Activated T-cell treated with anti-CD3 and anti-CD28 coated beads for 1 hour (primary cell): ENCODE measurements at places on chromosomes 1 and 21.

GRCh38 chr1:23922321-23922943 lies 9.3 kb upstream of the CNR2 start:
- no peak for DNase-seq

- no peak for DNase-seq
These were observed 29.0 kb downstream of the MRPL39 start for GRCh38 chr21:25578056-25578961.

DNA sequence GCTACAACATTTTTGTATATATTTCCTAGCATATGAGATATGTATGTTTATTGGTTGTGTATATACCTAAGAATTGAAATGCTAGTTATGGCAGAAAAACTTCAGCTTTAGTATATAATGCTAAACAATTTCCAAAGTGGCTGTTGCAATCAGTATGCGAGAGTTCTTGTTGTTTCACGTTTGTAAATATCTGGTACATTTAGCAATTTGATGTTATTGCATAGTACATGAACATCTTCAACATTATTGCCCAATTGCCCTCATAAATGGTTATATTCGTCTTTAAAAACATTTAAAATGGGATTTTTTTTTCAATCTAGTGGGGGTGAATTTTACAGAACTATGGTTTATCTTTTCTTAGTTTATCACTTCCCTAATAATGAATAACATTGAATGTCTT lies 86.2 kb upstream of the HP1BP3 start:
- DNase-seq: no peak

- no peak for DNase-seq
These were observed 465.9 kb upstream of the DAB1 start for GRCh38 chr1:57889676-57890320.

- no peak for DNase-seq
These were observed 18.7 kb downstream of the DUSP10 start for GRCh38 chr1:221723018-221723847.

DNA sequence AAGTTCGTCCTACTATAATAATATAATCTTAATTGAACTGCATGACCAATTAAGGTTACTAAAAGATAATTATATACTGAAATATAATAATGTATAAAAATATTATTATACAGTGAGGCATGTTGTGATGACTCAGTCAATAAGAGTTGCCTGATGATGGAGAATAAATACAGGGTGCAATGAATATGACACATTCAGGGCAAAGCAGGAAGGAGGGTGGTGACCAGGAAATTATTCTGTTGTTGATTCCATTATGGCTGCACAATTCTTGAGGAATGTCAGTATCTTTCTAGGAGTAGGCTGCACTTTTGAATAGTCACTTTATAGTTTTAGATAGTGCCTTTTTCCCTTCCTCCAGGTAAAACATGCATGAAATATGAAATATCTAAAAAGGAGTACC lies 46.4 kb upstream of the RGS21 start:
- no peak for DNase-seq

DNA sequence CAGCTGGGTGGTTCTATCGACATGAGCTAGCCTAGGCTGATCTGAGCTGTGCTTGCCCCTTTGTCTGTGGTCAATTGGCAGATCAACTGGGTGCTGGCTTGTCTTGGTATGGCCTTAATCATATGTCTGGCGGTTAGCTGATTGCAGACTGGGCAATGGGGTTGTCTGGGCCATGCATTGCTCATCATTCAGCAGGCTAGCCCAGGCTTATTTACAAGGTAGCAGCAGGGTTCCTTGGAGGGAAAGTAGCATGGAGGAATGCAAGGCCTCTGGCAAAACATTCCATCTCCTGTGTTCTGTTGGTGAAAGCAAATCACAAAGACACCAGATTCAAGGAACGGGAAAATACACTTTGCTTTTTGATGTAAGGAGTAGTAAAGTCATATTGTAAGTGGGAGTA lies 84.0 kb upstream of the IVNS1ABP start:
- no peak for DNase-seq

- DNase-seq: no peak
These were observed 20.9 kb upstream of the SSX2IP start for GRCh38 chr1:84711121-84711520.

GRCh38 chr1:239361403-239361802 lies 25.0 kb upstream of the CHRM3 start:
- DNase-seq: no peak

DNA sequence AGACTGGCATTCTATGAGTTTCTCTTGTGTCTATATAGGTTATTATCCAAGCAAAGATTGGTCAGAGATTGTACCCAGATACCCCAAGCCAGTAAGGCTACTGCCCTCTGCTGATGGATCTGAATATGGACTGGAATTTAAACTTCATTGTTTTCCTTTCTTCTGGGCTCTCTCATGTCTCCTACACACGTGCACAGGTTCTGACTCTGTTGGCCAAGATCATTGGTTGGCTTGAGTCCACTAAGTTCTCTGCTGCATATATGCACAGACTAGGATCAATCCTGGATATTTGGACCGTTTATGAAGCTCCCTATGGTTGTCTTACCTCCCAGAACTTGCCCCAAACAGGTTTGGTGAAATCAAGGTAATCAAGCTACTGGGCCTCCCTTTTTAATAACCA lies 69.7 kb downstream of the CC2D1B start:
- DNase-seq: no peak

DNA sequence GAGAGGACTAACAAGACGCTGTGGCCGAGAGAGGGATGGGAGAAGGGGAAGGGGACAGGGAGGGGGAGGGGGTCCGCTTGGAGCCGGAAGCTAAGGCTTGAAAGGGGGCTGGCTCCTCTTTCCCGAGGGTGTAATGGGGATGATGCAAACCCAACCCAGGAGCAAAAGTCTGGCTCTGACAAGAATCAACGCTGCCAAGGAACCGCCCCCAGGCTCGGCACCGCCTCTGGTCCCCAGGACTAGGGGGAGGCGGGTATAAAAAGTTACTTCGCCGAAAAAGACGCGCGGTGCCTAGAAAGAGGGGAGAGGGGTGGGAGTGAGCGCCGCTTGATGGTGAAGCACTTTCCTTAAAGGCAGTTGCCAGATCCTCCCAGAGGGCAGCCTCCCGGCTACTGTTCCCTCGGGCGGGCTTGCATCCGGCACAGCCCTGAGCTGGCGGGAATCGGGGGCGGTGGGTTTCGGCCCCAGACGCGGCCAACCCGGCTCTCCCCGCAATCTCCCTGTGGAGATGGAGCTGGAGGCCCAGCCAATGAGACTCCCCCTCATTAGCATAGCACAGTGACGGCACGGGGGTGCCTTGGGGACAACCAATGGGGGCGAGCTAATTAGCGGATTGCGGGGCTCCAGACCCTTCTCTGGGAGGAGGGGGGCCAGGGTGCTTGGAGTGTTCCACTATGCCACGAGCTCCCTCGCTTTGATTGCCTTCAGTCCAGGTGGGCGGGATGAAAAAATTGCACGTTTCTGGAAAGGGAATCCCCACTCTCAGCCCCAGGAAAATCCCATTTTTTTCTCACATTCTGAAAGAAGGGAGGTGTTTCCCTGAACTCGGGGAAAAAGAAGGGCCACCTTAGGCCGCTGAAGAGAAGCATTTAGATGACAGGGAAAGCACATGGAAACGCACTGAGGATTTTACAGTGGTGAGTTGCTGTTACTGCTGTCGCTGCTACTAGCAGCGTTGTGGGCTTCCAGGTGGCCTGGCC lies at the start of gene KCNT2:
Gene KCNT2 (minus strand): TSS at position 51 of the 980 bp plus-strand sequence. CDS start 131 bp downstream, outside the sequence.
- no peak for DNase-seq

DNA sequence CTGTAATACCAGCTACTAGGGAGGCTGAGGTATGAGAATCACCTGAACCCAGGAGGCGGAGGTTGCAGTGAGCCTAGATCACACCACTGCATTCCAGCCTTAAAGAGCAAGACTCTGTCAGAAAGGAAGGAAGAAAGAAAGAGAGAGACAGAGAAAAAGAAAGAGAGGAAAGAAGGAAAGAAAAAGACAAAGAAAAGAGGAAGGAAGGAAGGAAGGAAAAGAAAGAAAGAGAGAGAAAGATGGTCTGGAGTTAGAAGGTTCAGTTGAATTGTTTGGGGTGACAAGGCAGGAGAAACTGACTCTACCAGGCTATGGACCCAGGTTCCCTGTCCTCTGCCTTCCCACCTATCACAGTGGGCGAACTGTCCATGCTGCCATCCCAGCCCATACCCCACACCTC lies 27.4 kb upstream of the PIK3CD start:
- DNase-seq: no peak

GRCh38 chr1:173266841-173267240 lies 59.7 kb upstream of the TNFSF4 start:
- DNase-seq: no peak

GRCh38 chr1:117534995-117535467 lies 70.8 kb upstream of the TENT5C start:
- peak; percentile 3 for DNase-seq

- DNase-seq: no peak
These were observed 492.9 kb upstream of the ADGRL2 start for GRCh38 chr1:81307786-81308185.

GRCh38 chr1:1437904-1438376 lies 2.5 kb downstream of the VWA1 start:
- no peak for DNase-seq

- DNase-seq: no peak
These were observed 67.7 kb downstream of the SELENOF start for GRCh38 chr1:86846164-86846647.

DNA sequence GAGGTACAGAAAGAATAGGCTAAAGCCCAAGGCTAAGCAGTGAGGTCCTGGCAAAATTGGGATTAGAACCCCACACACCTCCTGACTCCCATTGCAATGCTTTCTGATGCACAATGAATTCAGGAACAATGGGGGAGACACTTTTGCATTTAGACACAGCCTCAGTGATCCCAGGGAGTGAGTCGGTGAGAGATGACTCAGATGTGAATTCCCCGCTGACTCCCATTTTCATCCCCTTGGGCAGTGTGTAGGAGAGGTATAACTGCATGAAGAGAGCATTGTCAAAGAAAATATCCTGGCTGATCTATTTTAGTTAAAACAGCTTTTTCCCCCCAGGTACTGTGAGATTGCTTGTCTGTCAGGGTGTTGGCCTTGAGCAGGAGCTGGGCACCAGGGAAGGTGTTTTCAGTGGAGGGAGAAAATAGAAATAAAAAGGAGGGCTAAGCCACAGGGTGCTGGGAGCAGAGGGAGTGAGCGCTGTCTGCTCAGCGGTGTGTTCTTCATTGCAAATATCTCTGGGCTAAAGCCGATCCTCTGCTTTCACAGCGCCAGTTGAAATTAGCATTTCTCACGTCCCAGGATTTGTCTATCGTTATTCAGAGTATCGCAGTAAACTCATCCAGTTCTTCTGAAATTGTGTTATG lies 247.7 kb upstream of the PTBP2 start:
- DNase-seq: no peak

GRCh38 chr1:26739329-26739914 lies 43.6 kb downstream of the ARID1A start:
- DNase-seq: no peak

GRCh38 chr1:20152599-20152930 lies 13.4 kb downstream of the PLA2G2F start:
- no peak for DNase-seq

GRCh38 chr1:167922611-167923074 lies 8.7 kb upstream of the ADCY10 start:
- DNase-seq: no peak

DNA sequence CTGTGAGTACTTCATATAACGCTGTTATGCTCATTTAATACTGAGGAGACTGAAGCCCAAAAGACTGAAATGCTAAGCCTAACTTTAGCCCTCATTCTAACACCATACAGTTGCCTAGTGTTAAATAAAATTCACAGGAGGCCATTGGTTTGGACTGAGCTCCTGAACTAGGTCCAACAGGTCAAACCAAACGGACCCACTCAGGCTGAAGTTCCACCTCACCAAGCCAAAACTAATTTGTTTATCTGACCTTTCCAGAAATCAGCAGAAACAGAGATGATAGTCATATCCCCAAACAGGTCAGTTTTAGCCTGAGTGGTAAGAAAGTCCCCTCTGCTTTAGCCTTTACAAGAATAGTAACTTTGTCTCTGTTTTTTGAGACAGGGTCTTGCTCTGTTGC lies 311.3 kb upstream of the ZP4 start:
- no peak for DNase-seq

- DNase-seq: no peak
These were observed 42.9 kb downstream of the TFF3 start for GRCh38 chr21:42272109-42272962.

DNA sequence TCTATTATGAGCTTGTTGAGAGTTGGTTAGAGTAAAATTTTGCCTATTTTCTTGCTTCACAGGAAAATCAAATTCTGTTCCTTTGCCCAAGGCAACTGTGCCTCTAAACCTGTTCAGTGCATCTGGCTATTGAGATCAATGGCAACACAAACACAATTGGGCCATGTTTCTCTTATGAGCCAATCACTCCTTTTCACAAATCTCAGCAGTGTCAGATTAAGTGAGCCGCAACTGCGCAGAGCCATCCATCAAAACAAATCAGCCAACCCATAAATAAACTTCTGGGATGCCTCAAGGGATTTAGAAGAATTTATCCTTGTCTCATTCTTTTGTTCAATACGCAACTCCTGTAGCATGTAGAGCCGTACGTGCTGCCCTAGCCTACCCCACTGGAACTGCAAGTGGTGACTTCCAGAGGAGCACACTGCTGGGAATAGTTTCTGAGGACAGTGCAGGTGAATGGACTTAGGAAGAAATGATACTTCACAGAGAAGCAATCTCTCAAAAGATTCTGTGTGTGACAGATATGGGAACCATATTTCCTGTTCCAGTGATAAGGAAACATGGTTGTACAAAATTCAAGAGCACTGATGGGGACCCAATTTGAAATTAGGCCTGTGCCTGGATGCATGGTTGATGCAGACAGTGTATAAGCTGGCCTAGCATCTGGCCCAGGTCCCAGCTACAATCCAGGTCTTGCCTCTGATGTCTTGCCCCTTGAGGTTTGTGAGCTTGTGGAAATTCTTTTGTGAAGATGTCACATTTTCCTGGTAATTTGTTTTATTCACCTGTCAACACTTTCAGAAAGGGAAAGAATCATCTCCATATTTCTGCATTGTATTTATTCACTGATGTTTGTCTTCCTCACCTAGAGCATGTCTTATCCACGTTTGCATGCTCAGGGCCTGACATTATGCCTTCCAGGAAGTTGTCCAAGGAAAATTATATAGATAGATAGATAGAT lies 166.2 kb downstream of the URB2 start:
- no peak for DNase-seq

GRCh38 chr1:94048413-94049164 lies 72.4 kb downstream of the ABCA4 start:
- no peak for DNase-seq

- no peak for DNase-seq
These were observed 37.2 kb downstream of the ACTA1 start for GRCh38 chr1:229396585-229397206.

- DNase-seq: no peak
These were observed 1.7 kb upstream of the TMEM51 start for GRCh38 chr1:15151871-15152270.

- DNase-seq: no peak
These were observed 13.0 kb downstream of the FMN2 start for GRCh38 chr1:240104672-240105071.

GRCh38 chr1:13628711-13629110 lies 45.1 kb downstream of the PDPN start:
- no peak for DNase-seq

DNA sequence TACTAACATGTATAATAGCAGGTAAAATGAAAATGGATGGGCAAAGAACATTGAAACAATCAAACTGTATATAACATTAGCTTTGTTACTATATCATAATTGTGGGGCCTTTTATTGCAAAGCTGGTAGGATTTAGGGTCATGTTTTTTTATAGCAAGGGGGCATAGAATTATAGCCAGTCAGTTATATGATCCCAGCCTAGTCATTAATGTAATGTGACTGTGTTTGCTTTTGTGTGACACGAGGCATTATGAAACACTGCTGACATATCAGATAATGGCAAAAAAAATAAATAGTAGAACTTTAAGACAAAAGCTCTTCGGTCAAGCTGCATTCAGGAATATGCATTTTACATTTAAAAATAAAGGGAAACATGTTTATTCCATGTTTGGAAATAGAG lies 81.3 kb upstream of the ZNF281 start:
- no peak for DNase-seq
